ENCODE measurements at places on chromosomes 11 and 22. TPM values are rescaled to one million over a fixed set of nuclear protein-coding genes. Genes with fewer than 3 reads are reported as not detected.

DNA sequence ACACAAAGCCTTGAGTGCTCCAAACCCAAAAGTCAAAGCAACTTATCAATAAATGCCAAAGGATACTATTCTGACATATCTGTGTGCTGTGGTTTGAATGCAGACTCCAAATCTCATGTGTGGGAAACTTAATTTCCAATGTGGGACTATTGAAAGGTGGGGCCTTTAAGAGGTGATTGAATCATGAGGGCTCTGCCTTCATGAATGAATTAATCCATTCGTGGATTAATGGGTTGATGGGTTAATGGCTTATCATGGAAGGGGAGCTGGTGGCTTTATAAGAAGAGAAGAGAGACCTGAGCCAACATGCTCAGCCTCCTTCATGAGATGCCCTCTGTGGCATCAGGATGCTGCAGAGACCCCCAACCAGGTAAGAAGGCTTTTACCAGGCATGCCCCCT lies 16.8 kb upstream of the ZNF280A start:
- H3K27ac ChIP-seq, result no peak overlapping the region
- no peaks in the 10 kb centered on the region for H3K4me1 ChIP-seq
- DNase-seq, result no peak
- H3K36me3 ChIP-seq, result no peaks in the 10 kb centered on the region
- H3K4me3 ChIP-seq, result no peak overlapping the region

GRCh38 chr11:118435893-118436624 lies at the start of gene KMT2A:
Gene KMT2A, plus strand, starts transcription at chr11:118436492. Its CDS starts 21 bp downstream, at chr11:118436513.
- peak within 1 kb of the TSS; percentile 93 for H3K4me3 ChIP-seq
- peaks cover 39% of the 10 kb centered on the region for H3K4me1 ChIP-seq
- peak; percentile 94 for DNase-seq

GRCh38 chr11:65946655-65947054 lies 1.4 kb downstream of the TSGA10IP start:
- no peaks in the 10 kb centered on the region for H3K36me3 ChIP-seq
- no peak overlapping the region for H3K27ac ChIP-seq
- no peak overlapping the region for H3K4me3 ChIP-seq
- H3K4me1 ChIP-seq, result peaks cover under 1% of the 10 kb centered on the region

GRCh38 chr22:32340411-32340810 lies 17.3 kb upstream of the RFPL3 start:
- no peak overlapping the region for H3K27ac ChIP-seq
- no peak for DNase-seq

DNA sequence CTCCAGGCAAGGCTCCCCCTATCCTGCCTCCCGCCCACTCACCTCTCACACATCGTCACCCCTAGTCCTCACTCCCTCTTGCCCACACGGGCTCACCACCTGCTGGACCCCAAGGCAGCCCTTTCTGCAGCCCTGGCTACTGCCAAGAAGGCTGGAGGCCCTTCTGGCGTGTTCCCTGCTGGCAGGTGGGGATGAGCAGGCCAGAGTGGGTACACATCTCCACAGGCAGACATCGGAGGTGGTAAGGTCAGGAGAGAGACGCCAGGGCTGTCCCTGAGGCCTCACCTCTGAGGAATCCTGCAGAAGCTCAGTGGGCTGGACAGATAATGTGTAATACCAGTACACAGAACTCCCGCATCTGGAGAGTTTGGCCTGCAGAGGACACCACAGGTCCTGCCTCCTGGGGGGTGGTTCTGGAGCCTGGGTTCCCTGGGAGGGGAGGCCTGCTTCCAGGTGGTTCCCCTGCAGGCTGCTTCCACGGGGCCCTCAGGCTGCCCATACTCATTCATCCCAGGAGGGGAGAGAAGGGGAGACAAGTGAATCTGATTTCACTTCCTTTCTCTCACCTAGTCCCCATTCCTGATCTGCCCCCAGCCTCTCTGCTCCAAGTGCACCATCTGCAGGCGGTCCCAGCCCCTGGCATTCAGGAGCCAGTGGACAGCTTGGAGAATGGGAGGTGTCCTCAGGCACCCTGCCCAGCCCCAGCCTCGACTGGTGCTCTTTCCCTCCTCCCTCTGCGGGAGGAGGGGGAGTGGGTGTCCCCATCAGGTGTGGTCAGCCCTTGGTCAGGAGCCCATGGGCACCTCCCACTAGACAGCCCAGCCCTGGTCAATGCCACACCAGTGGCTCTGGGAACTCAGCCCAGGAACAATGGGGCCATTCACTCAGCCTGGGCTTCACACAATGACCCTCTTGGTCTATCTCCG lies 6.1 kb upstream of the CHST1 start:
- peaks cover 23% of the 10 kb centered on the region for H3K27me3 ChIP-seq
- DNase-seq, result no peak
- no peaks in the 10 kb centered on the region for H3K36me3 ChIP-seq
- H3K27ac ChIP-seq, result no peak overlapping the region
- no peak overlapping the region for H3K4me3 ChIP-seq

DNA sequence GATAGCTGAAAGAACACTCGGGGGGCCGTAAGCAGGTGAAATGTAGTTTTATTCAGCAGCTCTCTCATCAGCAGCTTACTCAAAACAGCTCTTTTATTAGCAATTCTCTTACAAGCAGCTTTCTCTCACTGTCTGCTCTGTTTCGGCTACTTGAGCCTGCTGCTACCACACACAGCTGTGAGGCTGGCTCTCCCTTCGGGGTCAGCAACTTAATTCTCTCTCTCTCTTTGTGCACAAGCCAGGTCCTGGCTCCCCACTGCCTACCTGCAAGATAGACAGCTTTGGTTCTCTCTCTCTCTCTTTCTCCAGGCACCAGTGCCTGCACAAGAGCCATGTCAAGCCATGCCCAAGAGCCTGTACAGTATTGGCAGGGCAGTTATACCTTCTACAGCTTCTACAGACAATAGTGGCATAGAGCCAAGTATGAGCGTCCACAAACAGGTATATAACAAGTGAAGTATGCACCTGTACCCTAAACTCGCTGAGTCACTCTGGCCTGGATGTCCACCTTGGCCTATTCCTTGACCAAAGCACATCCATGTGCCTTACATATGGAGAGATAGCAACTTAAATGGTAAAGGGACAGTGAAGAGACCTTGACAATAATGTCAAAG lies 110.8 kb downstream of the MTNR1B start:
- peaks cover 11% of the 10 kb centered on the region for H3K27me3 ChIP-seq
- H3K27ac ChIP-seq, result no peak overlapping the region
- no peak overlapping the region for H3K4me3 ChIP-seq
- no peaks in the 10 kb centered on the region for H3K36me3 ChIP-seq
- H3K4me1 ChIP-seq, result no peaks in the 10 kb centered on the region

- H3K27me3 ChIP-seq, result peaks cover 7% of the 10 kb centered on the region
- DNase-seq, result no peak
- no peak overlapping the region for H3K27ac ChIP-seq
- H3K4me3 ChIP-seq, result no peak overlapping the region
Observed at GRCh38 chr11:45621588-45621987, 43.8 kb downstream of the CHST1 start.

GRCh38 chr11:47160753-47161133 lies 15.9 kb downstream of the ARFGAP2 start:
- no peak overlapping the region for H3K27ac ChIP-seq
- peaks cover 19% of the 10 kb centered on the region for H3K36me3 ChIP-seq
- no peaks in the 10 kb centered on the region for H3K4me1 ChIP-seq
- DNase-seq, result no peak

DNA sequence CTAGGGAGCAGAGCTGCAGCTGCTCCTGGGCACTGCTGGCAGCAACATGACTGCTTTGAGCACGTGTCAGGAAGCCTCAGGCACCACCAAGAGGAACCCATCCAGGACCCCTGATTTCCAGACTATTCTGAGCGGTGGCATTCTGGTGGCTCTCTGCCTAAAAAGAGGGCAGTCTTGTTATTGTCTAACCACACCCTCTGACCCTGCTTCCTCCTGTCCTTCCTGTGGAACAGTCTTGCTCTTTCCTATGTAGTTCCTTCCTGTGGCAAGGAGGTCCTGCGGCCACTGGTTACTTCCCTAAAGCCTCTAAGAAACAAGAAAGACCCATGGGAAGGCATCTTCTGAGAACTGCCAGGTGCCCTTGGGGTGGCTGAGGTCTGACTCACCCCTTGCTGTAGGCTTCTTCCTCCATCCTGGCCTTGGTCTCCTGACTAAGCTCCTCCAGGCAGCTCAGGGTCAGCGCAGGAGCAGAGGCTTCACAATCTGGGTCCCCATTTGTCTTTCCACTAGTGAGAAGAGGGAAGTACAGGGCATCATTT lies 13.1 kb upstream of the LYVE1 start:
- no peak overlapping the region for H3K27ac ChIP-seq
- peaks cover 4% of the 10 kb centered on the region for H3K4me1 ChIP-seq
- H3K36me3 ChIP-seq, result no peaks in the 10 kb centered on the region
- H3K4me3 ChIP-seq, result no peak overlapping the region

DNA sequence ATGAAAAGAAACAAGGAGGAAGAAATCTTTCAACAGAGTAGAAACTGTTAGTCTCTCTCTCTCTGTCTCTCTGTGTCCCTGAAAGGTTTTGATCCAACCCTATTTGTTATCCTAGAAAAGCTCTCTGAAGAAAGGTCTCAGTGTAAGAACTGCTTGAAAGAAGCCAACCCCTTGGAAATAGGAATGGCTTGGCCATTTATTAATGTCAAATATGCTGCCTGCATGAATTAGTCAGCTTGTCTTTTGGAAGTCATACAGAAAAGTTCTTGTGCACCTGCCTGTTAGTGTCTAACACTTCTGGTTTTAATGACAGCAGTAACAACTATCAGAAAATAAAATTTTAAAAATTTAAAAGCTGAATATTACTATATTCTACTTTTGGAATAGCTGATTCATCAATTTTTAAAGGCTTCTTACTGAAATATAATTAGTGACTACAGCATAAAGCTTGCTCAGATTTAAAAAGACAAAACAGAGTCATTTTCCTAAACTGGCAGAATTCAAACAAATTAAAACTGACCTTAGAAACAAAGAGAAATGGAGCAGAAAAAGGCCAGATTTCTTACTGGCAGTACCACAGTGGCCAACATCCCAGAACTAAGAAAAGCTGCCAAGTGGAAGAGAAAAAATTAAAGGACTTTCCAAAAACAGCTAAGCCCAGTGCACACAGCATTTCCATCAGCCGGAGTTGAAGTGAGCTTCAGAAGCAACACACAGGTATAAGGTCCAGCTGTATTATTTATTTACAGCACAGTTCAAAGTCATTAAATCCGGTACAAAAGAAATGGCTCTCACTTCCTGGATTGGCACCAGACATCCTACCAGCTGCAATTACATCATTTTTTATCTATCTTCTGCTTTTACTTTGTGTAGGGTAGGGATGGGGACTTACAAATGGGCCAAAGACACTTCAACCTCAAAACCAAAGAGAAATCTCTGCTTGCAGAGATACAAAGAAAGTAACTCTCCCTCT lies 76.3 kb downstream of the PRCP start:
- no peak overlapping the region for H3K27ac ChIP-seq
- no peaks in the 10 kb centered on the region for H3K27me3 ChIP-seq
- no peak for DNase-seq
- H3K4me3 ChIP-seq, result no peak overlapping the region
- no peaks in the 10 kb centered on the region for H3K4me1 ChIP-seq
- H3K36me3 ChIP-seq, result peaks cover 3% of the 10 kb centered on the region

DNA sequence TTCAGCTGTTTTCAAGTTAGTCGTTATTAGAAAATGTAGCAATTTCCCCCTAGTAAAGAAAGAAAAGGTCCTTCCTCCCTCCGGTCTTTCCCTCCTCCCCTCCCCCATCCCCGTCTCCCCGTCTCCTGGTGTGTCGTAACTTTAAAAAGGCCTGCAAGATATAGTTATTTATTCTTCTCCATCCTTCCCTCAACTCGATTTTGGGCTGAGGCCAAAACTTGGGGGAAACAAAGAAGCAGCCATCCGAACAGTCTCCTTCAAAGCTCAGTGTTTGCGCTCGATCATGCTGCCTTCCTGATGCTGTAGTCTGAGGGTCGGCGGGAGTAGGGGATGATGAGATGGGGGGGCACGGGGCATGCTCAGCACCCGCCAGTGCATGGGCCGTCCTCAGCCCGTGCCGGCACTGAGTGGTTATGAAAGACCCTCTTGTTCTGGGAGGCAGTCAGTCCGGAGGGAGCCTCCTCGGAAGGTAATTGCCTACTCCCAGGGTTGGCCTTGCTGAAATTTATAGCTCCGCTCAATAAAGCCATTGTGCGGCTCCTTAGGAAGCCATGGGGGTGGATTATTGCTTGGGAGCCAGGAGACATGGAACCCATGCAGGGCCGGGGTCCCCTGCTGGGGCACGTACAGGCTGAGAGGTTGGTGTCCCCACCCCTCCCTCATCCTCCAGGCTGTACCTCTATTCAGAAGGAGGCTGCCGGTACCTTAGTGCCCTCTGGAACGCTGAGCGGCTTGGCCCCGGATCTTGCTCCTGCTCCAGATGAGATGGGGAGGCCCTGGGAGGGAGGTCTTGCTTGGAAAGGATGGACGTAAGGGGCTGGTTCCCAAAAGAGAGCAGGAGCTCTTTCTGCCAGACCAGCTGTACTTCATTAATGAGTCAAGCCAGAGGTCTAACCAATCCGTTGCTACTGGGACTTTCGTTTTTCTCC lies 212.7 kb upstream of the CADM1 start:
- no peak overlapping the region for H3K4me3 ChIP-seq
- H3K27me3 ChIP-seq, result no peaks in the 10 kb centered on the region
- no peak for DNase-seq
- no peaks in the 10 kb centered on the region for H3K36me3 ChIP-seq

DNA sequence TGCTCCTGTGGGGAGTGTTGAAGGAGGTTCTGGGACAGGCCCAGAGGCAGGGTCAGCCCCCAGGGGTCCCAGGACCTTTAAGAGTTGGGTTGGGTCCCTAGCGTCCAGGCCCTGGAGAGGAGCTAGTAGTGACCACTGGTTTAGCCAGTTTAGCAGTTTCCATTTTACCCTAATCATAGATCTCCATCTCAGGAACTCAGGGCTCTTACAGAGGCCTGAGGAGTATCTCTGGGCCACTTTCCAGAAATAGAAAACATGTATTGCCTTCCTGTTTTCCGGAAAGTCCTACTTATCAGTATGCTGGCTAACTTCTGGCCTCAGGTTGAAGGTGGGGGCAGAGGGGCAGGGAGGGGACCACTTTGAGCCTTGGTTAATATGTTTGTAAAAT lies 13.5 kb downstream of the NCF4 start:
- no peak overlapping the region for H3K4me3 ChIP-seq
- peaks cover 22% of the 10 kb centered on the region for H3K4me1 ChIP-seq
- no peaks in the 10 kb centered on the region for H3K27me3 ChIP-seq
- peak overlapping the region; percentile 86 for H3K27ac ChIP-seq
- no peak for DNase-seq
- peaks cover 58% of the 10 kb centered on the region for H3K36me3 ChIP-seq

DNA sequence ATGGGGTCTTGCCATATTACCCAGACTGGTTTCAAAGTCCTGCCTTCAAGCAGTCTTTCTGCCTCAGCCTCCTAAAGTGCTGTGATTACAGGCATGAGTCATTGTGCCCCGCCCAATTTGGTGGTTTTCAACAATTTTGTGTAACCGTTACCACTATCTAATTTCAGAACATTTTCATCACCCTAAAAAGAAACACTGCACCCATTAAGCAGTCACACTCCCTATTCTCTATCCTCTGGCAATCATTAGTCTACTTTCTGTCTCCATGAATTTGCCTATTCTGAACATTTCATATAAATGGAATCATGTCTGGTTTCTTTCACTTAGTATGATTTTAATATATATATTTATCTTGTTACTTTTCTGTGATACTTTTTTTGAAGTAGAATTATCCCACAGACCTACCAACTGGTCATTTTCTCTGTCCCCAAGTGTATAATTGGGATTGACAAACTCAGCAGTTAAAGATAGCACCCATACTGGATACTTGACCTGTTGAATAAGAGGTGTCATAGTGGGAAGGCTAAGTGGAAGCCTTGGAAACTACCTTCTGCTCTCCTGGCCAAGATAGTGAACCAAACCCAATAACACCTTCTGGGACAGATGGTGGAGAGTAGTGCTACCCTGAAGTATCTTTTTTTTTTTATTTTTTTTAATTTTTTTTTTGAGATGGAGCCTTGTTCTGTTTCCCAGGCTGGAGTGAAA lies 64.8 kb downstream of the STIM1 start:
- no peaks in the 10 kb centered on the region for H3K27me3 ChIP-seq
- H3K36me3 ChIP-seq, result peaks cover 41% of the 10 kb centered on the region
- H3K4me3 ChIP-seq, result no peak overlapping the region
- H3K27ac ChIP-seq, result peak overlapping the region; percentile 50

FOLR2 gene
- not detected for total RNA-seq

KCNQ1 gene
- 4.0 TPM for total RNA-seq

PDE2A gene
- total RNA-seq, result 0.62 TPM
